ENCODE measurements at places on chromosomes 5 and 9.

DNA sequence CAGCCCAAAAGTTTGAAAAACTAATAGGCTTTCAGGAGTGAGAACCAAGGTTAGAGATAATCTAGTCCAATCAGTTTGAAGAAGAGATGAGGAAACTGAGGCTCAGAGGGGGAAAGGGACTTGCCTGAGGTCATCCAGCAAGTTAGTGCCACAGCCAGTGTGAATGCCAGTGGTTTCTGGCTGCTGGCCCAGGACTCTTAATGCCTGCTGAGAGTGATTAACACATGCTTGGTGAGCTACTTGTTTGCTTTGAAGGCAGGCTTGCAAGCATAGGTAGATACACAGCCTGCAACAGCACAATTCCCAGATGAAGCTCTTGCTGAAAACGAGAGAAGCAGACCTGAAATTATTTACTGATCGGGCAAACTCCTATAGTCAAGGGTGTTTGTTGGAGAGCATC lies 591.6 kb upstream of the SGCD start:
- DNase-seq = no peak

DNA sequence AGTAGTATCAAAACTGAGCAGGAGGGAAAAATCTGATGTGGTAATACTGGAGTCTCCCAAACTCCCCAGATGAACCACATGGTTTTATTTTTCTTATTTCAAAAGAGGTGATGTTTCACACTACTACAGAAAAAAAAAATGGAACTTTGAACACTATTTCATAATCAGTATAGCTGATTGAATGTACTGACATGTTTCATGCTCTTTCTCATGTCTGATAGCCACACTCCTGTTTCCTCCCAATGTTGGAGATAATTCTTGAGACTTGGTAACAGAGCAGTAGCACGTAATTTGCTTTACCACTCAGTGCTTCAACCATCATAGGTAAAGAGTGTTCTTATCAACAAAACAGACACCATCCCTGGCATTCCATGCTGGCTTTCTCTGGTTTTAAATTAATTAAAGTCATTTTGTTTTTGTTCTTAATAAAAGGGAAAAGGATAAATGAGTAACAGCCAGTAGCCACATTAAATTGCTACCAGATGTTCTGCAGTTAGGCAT lies 85.2 kb downstream of the MUSK start:
- DNase-seq = no peak

DNA sequence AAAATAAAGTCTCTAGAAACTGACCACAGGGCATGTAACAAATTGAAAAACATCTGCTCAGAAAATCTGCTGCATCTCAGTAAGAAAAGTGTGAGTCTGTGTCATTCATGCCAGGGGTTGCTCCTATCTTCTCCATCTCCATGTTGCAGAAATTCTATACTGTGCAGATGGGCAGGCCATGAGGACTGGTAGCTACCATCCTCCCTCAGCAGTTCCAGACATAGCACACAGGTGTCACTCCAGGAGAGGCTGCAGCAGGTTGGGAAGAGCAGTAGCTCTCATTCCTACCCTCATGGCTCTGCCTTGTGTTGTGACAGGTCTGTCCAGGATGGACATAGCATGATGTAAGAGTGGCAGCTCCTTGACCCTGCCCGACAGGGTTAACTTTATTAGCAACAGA lies 173.4 kb downstream of the NDUFS4 start:
- no peak for DNase-seq

DNA sequence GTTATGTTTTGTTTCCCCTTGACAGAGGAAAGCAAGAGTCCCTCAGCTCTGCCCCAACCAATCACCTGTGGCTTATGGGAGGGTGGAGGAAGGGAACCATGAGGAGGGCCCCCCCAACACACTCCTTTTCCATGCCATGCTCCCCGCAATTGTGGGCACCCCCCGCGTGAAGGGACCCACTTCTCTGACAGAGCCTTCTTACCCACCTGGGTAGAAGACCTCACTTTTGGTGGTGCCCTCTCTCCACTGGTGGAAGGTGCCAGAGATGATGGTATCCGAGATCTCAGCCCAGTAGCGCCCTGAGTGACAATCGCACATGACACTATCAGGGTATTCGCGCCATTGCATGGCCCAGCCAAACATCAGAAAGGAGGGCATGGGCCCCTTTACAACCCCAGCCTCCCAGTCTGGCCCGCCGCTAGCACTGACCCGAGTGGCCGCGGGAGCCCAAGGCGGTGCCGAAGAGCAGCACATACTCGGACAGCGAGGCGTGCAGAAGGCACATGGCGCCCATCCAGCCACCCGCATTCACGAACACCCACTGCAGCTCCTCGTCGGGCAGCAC lies 714 bp downstream of the SIGMAR1 start:
- no peak for DNase-seq

DNA sequence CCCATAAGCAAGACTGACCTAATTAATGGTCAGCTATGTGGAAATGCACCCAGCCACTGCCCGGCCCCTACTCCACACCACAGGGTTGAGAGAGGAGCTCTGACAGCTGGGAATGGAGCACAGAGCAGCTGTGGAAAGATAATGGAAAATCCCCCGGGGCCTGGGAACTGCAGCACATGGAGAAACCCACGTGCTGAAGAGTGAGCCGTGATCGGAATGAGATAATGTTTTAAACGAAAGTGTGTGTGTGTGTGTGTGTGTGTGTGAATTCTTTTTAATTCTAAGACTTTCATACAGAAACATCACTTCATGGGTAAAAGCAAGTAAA lies 13.1 kb upstream of the SLC12A7 start:
- DNase-seq = peak; percentile 79

DNA sequence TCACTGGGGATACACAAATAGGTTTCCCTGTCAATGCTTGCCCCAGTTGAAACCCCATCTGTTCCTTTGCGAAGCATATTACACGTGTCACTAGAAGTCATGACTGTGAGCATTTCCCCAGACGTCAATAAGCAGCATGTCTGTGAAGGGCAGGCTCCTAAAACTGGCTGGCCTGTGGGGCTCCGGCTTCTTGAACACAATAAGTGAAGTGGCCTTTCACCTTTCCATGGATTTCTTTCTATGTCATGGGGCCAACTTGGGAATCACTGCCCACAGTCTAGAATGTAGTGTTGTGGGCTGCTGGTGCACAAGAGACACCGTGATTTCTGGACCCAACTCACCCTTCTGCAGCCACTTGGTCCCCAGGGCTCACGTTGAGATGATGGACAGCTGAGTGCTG lies 60.4 kb upstream of the CTSL start:
- no peak for DNase-seq

DNA sequence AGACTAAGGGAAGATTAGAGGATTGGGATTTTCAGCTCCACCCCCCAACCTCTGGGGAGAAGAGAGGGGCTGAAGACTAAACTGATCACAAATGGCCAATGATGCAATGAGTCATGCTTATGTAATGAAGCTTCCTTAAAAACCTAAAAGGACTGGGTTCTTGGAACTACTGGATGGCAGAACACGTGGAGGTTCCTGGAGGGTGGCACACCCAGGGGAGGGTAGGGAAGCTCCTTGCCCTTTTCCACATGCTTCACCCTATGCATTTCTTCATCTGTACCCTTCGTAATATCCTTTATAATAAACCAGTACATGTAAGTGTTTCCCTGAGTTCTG lies 48.6 kb downstream of the ARHGEF28 start:
- DNase-seq = no peak

- DNase-seq = peak; percentile 54
These were observed 413.6 kb upstream of the TNC start for GRCh38 chr9:115531410-115532125.

Measured in femur (tissue), 1 donor.